ENCODE measurements at places on chromosomes 4 and X. TPM values are rescaled to one million over a fixed set of nuclear protein-coding genes. Genes with fewer than 3 reads are reported as not detected.

DNA sequence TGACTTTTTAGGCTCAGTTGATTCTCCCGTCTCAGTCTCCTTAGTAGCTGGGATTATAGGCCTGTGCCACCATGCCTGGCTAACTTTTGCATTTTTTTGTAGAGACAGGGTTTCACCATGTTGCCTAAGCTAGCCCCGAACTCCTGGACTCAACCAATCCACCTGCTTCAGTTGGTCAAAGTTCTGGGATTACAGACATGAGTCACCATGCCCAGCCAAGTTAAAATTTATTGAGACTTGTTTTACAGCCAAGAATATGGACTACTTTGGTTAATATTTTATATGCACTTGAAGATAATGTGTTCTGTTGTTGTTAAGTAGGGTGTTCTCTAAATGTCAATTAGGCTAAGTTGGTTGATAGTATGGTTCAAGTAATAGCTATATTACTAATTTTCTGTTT, 58.7 kb downstream of the CYTL1 start:
- H3K27me3 ChIP-seq, result peaks cover 2% of the 10 kb centered on the region
- no peak overlapping the region for H3K27ac ChIP-seq
- no peaks in the 10 kb centered on the region for H3K4me1 ChIP-seq
- peaks cover 9% of the 10 kb centered on the region for H3K36me3 ChIP-seq

- peaks cover 11% of the 10 kb centered on the region for H3K36me3 ChIP-seq
- no peaks in the 10 kb centered on the region for H3K27me3 ChIP-seq
- peak overlapping the region; percentile 69 for H3K27ac ChIP-seq
- no peak overlapping the region for H3K4me3 ChIP-seq
- peaks cover 51% of the 10 kb centered on the region for H3K4me1 ChIP-seq
- DNase-seq, result no peak
Measured at GRCh38 chrX:31209005-31209628, 137.3 kb upstream of the FTHL17 start.

DNA sequence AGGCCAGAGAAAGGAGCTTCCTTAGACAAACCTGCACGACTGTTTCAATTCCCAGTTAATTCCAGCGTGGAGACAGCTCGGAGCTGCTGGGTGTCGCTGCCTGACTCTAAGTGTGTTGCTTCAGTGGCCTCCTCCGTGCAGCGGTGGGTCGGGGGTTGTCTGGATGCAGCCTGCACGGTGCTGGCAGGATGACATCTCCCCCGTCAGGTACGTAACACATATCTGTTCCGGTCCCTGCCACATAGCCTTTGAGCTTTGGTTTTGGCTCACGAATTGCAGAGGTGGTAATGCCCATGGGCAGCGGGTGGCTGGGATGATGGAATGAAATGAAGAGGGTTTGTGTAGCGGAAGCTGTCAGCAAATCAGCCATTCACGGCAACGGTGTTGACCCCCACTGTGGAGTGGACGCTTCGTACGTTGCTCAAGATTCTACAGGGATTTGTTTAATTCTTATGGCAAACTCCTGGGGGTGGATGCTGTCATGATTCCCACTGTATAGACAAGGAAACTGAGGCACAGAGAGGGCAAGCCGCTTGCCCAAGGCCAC, 33.7 kb upstream of the HMX1 start:
- peaks cover 8% of the 10 kb centered on the region for H3K4me1 ChIP-seq
- DNase-seq, result peak; percentile 59
- H3K27ac ChIP-seq, result no peak overlapping the region

AMBN gene
- not detected for total RNA-seq

- no peak overlapping the region for H3K27ac ChIP-seq
- H3K36me3 ChIP-seq, result no peaks in the 10 kb centered on the region
- peak; percentile 85 for DNase-seq
- H3K4me1 ChIP-seq, result no peaks in the 10 kb centered on the region
- peaks cover 43% of the 10 kb centered on the region for H3K27me3 ChIP-seq
Measured at GRCh38 chr4:154626793-154627484, 14.5 kb upstream of the FGG start.

DNA sequence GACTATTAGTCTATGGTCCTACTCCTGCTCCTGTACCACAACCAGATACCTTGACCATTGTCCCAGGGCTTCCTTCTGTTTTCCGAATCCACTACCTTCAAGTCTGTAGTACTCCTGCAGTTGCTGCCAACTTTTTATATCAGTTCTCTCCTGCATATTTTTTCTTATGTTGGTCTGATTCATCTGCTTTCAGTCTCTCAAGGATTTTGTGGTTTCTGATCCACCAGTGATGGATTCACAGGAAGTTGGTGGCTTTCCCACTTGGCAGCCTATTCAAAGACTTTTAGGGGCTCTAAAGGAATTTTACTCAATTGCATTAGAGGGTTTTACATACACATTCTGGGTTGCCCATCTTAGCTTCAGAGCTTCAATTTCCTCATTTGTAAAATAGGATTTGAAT, 23.6 kb downstream of the KIF4A start:
- no peak for DNase-seq
- H3K36me3 ChIP-seq, result no peaks in the 10 kb centered on the region
- no peak overlapping the region for H3K4me3 ChIP-seq
- no peak overlapping the region for H3K27ac ChIP-seq

GRCh38 chr4:88216395-88216794, 58.0 kb upstream of the ABCG2 start:
- H3K27ac ChIP-seq, result no peak overlapping the region
- H3K4me3 ChIP-seq, result no peak overlapping the region
- H3K36me3 ChIP-seq, result no peaks in the 10 kb centered on the region
- no peak for DNase-seq
- H3K4me1 ChIP-seq, result peaks cover 3% of the 10 kb centered on the region
- H3K27me3 ChIP-seq, result peaks cover 9% of the 10 kb centered on the region

GRCh38 chr4:83631066-83631465, 95.2 kb downstream of the GPAT3 start:
- H3K4me1 ChIP-seq, result peaks cover 6% of the 10 kb centered on the region
- no peaks in the 10 kb centered on the region for H3K36me3 ChIP-seq
- H3K4me3 ChIP-seq, result no peak overlapping the region
- no peak overlapping the region for H3K27ac ChIP-seq
- DNase-seq, result no peak
- H3K27me3 ChIP-seq, result peaks cover 12% of the 10 kb centered on the region

DNA sequence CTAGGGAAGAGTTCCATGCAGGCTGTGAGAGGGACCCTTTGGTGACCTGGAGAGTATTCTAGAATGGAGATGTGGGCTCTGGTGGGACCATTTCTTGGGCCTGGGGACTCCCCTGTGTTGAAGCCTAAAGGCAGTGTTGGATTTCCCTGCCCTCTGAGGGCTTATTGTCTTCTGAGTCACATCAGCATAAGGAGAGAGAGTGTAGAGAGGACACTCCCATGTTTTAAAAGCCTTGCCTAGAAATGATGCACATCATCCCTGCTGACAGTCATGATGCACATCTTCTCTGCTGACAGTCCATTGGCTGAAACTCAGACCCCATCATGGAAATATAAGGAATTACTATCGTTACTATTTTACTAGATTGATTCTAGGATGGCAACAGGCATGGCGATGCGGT, 51.9 kb downstream of the FAM114A1 start:
- no peak overlapping the region for H3K4me3 ChIP-seq
- no peak for DNase-seq
- H3K4me1 ChIP-seq, result peaks cover 31% of the 10 kb centered on the region
- peaks cover 40% of the 10 kb centered on the region for H3K36me3 ChIP-seq
- H3K27me3 ChIP-seq, result no peaks in the 10 kb centered on the region
- H3K27ac ChIP-seq, result peak overlapping the region; percentile 45

NR3C2 gene
- total RNA-seq, result 0.20 TPM

DNAJB14 gene
- 57.6 TPM for total RNA-seq

GRCh38 chr4:17771284-17771908, 10.0 kb downstream of the FAM184B start:
- H3K27me3 ChIP-seq, result no peaks in the 10 kb centered on the region
- no peaks in the 10 kb centered on the region for H3K36me3 ChIP-seq
- no peak overlapping the region for H3K4me3 ChIP-seq
- H3K27ac ChIP-seq, result no peak overlapping the region
- no peaks in the 10 kb centered on the region for H3K4me1 ChIP-seq
- no peak for DNase-seq

TLR2 gene
- 1.7 TPM for total RNA-seq

DNA sequence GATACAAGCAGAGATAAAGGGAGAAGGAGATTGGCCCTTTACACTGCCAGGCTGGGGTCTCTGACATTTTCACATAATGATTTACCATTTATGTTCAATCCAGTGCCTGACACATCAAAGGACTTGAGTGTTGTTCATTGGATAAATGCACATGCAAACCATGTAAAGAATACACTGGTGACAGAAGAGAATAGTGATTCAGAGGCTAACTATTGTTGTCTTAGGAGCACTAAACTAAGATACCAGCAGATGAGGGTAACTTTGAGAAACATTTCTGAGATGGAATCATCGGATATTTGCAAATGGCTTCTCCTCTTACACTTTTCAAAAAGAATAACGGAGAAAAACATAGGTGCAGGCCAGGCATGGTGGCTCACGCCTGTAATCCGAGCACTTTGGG, 67.3 kb upstream of the HHIP start:
- H3K27ac ChIP-seq, result peak overlapping the region; percentile 50
- no peak overlapping the region for H3K4me3 ChIP-seq
- peaks cover 67% of the 10 kb centered on the region for H3K4me1 ChIP-seq
- no peaks in the 10 kb centered on the region for H3K27me3 ChIP-seq
- no peak for DNase-seq

DNA sequence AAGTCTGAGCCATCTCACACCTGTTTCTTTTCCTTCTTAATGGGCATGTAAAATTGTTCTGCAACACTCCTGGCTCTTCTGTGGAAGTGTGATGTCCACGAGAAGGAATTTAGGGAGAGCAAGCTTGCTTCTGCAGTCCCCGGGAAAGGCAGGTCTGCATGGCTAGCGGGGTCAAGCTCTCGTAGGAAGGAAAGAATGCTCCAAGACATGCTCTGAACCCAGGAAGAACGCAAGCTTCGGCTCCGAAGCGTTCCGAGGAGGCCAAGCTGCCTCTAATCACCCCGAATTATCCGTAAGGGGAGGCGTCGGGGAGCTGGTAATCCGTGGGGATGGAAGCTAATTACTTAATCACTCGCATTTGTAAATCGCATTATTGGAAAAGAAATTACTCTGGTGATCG, 177.7 kb downstream of the CRLF2 start:
- no peak overlapping the region for H3K27ac ChIP-seq
- no peak overlapping the region for H3K4me3 ChIP-seq
- H3K36me3 ChIP-seq, result no peaks in the 10 kb centered on the region
- no peaks in the 10 kb centered on the region for H3K4me1 ChIP-seq
- no peak for DNase-seq

DNA sequence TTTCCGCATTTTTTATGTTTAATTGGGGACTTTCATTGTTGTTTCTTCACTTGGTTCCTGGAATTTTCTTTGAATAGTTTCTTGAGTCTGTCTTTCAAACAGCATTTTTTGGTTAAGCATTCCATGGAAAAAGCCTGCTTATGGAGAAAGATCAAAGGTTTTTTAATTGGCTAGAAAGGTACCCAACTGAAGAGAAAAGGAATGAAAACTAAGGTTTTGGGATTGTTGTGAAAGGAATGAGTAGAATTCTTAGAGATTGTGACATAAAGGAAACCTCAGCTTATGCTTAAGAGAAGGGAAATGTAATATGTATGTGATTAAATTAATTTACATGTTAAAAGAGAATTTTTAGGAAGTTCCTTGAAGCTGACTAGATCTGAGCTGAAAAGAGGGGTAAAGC, 82.8 kb downstream of the CCKAR start:
- no peak overlapping the region for H3K4me3 ChIP-seq
- peaks cover 16% of the 10 kb centered on the region for H3K4me1 ChIP-seq
- peaks cover 9% of the 10 kb centered on the region for H3K36me3 ChIP-seq
- H3K27me3 ChIP-seq, result no peaks in the 10 kb centered on the region
- H3K27ac ChIP-seq, result no peak overlapping the region

DOCK11 gene
- 13.7 TPM for total RNA-seq

PLXNB3 gene
- total RNA-seq, result 36.3 TPM

DNA sequence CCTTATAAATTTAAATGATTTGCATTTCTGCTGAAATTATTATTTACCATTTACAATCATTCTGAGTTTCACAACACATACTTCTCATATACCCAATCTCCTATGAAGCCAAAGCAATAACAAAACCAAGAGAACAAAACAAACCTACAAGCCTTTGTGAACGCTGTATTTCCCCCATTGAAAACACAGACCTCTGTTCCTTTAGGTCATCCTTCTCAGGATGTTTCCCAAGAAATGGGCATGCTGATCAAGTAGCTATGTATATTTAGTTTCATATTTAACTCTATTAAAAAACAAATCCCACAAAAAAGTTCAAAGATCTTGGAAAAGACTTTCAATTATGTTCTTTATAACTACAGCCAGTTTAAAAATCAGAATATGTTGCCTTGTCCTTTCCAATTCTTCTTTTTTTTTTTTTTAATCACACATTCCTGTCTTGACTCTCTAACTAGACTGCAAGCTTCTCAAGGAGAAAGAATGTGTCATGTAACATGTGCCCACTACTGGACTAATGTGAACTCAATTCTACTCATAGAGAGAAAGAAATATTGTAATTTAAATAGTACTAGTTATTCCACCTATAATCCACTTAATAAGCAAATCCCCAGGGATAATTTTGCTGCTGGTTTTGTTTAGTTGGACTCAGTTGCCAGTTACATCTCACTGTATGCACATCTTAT, 84.3 kb upstream of the PRSS48 start:
- H3K4me3 ChIP-seq, result no peak overlapping the region
- no peaks in the 10 kb centered on the region for H3K27me3 ChIP-seq
- H3K4me1 ChIP-seq, result peaks cover 18% of the 10 kb centered on the region
- no peak for DNase-seq
- H3K27ac ChIP-seq, result peak overlapping the region; percentile 69

DNA sequence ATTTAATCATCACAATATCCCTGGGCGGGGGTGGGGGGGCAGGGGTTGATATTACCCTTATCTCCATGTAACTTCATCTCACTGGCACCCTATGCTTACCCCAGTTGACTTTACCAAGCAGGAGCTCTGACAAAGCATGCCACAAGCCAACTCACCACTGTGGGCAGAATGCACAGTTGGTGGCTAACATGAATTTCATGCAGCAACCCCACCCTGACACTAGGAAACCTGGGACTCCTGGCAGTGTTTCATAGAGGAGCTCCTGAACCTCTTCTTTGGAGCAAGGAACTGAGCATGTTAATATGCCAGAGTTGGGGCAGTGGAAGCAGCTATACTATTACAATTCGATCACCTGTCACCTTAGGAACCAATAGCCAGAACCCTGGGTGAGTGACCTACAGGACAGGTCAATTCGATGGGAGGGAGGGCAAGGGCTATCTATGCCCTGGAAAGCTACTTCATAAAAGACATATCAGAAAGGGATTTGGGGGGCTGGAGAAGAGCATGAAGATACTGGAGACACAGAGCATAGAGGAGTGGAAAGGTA, 97.2 kb upstream of the ACSL4 start:
- no peak overlapping the region for H3K27ac ChIP-seq
- H3K4me3 ChIP-seq, result no peak overlapping the region
- DNase-seq, result no peak

TCP11X2 gene
- total RNA-seq, result not detected

GRCh38 chr4:1082215-1083182, 30.9 kb downstream of the RNF212 start:
- H3K4me3 ChIP-seq, result no peak overlapping the region
- H3K27ac ChIP-seq, result peak overlapping the region; percentile 33
- H3K4me1 ChIP-seq, result peaks cover 21% of the 10 kb centered on the region

GRCh38 chr4:85408301-85408700, 66.6 kb upstream of the ARHGAP24 start:
- H3K27ac ChIP-seq, result no peak overlapping the region
- DNase-seq, result no peak
- no peak overlapping the region for H3K4me3 ChIP-seq
- H3K36me3 ChIP-seq, result no peaks in the 10 kb centered on the region

GIMD1 gene
- not detected for total RNA-seq

RPA4 gene
- total RNA-seq, result 0.12 TPM

GRCh38 chrX:261167-261918, 19.8 kb upstream of the PLCXD1 start:
- no peak overlapping the region for H3K4me3 ChIP-seq
- H3K27ac ChIP-seq, result no peak overlapping the region
- H3K36me3 ChIP-seq, result no peaks in the 10 kb centered on the region
- H3K27me3 ChIP-seq, result no peaks in the 10 kb centered on the region
- peak; percentile 86 for DNase-seq
